ENCODE measurements at places on chromosomes 3 and 15.

DNA sequence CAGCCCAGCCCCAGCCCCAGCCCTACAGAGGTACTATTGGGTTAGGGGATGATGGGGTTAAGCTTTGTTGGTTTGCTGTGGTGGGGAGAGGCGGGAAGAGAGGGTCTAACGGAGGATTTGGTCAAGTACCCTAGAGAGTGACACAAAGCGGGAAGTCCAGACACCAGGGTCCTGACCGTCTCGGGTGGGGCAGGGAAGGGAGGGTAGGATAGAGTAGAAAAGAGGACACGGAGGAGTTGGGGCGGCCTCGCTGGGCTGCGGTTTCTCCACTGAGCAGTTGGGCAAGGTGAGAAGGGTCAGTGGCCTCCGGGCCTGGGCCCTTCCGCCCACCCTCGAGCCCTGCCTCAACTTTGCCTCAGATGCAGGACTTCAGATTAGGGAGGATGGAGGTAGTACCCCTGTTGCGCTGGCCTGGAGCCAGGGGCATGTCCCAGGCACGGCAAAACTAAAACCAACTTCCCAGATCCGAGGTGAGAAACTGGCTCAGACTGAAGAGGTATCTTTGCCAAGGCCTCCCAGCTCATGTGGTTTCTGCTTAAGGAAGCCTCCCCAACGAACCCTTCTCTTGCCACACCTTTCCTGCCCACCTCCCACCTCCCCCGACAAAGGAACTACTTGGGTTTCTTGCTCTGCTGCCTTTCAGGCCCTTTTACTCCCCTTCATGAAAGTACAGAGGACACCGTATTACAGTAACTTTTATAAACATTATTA is 551 bp downstream of the PML start:
- no peak for DNase-seq

GRCh38 chr3:152266221-152266995 is 2.3 kb upstream of the MBNL1 start:
- DNase-seq = no peak

- DNase-seq = peak; percentile 87
These were observed 89.0 kb upstream of the FGF12 start for GRCh38 chr3:192816351-192816750.

GRCh38 chr3:67901681-67902080 is 247.3 kb upstream of the SUCLG2 start:
- no peak for DNase-seq

DNA sequence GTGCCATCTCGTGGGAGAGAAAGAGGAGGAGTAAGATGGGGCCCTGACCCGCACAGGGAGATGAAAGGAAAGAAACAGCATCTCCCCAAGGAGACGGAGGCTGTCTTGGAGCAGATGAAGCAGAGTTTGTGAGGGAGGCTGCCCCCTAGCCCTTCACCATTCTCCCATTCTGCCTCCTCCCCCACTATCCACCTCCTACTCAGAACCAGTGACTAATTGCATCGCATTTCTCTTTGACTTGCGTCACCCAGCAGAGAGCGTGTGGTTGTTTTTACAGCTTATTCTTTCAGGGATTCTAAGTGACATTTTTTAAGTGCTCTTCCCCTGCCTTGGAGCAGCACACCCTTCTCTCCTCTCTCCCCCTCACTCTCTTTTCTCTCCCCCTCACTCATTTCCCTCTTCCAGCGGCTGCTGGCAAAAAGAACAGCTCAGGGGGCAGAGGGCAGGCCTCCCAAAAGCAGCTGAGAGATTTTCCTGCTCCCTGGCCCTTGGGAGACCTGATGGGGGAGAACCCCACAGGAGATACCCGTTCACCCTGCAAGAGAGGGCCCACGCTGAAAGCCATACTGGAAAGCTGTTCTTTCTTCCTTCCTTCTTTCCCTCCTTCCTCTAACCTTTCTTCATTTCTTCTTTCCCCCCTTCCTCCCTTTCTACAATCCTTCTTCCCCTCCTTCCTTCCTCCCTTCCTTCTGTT is 91.8 kb downstream of the MRPL46 start:
- DNase-seq = no peak

DNA sequence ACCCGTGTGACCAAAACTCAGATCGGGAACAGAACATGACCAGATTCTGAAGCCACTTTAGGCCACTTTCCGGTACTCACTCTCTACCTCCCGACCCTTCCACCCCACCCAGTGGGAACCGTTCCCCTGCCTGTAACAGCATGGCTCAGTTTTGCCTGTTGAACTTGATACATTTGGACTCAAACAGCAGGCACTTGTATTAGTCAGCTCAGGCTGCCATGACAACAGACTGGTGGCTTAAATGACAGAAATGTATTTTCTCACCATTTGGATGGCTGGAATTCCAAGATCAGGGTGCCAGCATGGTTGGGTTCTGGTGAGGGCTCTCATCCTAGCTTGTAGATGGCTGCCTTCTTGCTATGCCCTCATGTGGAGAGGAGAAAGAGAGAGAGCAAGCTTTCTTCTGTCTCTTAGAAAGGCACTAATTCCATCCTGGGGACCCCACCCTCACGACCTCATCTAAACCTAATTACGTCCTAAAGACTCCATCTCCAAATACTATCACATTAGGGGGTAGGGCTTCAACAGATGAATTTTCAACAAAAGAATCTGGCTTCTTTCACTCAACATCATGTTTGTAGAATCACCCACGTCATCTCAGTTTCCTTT is 9.3 kb upstream of the SSUH2 start:
- no peak for DNase-seq

- DNase-seq = no peak
These were observed 7.4 kb downstream of the SQOR start for GRCh38 chr15:45641999-45642932.

- no peak for DNase-seq
These were observed 53.9 kb upstream of the ZBED2 start for GRCh38 chr3:111648991-111649579.

DNA sequence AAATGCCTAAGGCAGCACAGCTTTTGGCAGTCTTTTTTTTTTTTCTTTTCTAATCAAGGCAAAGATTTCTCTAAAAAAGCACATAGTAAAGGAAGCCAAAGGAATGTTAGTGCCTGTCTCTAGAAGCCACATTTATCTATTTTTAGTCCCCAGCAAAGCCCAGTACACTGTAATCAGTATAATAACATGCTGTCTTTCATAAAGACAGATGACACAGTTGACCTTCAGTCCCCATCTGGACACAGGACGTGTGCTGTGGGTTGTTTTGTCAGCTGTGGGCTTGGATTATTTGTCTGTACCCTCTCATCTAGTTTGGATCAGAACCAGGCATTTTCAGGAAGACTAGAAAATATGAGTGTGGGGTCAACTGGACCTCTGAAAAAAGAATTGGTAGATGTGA is 110.4 kb upstream of the CTNNB1 start:
- no peak for DNase-seq

- no peak for DNase-seq
These were observed 23.1 kb upstream of the USP3 start for GRCh38 chr15:63481105-63481810.

GRCh38 chr15:60889491-60889890 is 339.6 kb downstream of the RORA start:
- no peak for DNase-seq

GRCh38 chr15:53588773-53589172 is 170.7 kb downstream of the WDR72 start:
- no peak for DNase-seq

DNA sequence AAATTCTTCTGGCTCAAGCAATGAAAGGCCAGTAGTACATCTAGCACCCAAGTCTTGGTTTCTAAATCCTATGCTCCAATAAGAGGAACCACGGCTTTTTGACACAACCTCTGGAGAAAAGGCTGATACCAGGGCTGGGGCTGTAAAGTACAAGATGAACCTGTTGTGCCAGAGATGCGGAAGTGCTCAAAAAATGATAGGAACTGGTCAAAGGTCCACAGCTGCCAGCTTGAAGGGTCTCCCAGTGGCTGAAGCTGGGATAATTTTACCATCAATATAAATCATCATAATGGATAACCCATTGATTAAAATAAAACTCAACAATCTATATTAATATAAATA is 558 bp upstream of the NCEH1 start:
- DNase-seq = no peak

- no peak for DNase-seq
These were observed 2.5 kb upstream of the GATA2 start for GRCh38 chr3:128495435-128495970.

DNA sequence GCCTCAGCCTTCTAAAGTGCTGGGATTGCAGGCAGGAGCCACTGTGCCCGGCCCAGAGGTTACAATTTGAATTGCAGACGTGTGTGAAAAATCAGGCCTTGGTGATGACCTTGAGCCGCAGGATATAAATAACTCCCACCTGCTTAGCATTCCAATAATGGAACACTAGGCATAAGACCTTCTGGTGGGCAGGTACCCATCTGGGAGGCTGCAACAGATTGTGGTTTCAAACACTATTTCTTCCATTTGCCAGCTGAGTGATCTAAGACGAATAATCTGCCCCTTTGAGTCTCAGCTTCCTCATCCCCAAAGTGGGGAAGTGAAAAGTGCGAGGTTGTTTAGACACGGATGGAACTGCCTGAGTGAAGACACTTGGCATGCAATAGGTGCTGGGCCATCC is 47.7 kb upstream of the HERC1 start:
- DNase-seq = no peak

DNA sequence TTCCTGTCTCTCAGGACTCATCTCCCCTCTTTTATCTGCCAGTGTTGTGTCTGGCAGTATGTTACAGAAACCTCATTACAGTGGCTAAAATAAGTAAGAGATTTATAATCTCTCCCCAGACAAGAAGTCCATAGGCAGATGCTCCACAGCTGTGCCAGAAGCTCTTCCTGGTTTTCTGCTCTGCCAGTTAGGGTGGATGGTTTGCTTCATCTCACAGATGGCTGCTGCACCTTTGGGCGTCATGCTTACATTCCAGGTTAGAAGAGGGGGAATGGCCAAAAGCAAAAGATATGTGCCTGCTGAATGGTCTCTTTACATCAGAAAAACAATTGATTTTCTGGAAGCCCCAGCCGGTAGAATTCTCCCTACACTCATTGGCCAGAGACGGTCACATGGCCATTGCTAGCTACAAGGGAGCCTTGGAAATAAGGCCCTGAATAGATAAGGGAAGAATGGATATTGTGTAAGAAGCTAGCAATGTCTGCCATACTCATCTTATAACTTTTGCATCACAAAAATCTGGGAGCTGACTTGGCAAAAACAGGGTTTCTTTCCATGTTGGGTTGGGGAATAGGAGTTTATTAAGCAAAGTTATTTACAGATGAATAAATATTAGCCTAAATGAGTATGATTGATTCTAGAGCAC is 91.1 kb downstream of the PDCD6IP start:
- no peak for DNase-seq

GRCh38 chr15:69592954-69593353 is 140.3 kb downstream of the RPLP1 start:
- DNase-seq = peak; percentile 36

- DNase-seq = no peak
These were observed 4.4 kb upstream of the FOXP1 start for GRCh38 chr3:71587958-71588357.

DNA sequence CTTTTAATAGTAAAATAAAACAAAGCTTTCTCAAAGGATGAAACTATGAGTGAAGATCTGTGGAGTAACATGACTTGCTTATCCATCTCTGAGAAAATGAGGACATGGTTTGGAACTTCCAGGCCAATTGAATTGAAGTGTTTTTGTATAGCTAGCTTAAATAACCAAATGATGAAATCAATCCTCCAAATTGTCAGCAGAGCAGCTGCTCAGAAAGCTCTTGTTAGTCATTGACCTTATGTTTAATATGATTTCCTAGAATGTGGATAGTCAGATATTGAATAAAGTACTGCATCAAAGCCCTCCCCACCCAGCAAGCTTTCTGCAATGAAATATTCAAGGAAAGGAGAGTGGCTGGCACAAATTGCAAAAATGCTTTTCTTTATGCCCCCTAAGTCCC is 437.2 kb downstream of the MFSD1 start:
- DNase-seq = no peak

GRCh38 chr15:80838666-80839065 is 59.5 kb downstream of the CEMIP start:
- DNase-seq = no peak

DNA sequence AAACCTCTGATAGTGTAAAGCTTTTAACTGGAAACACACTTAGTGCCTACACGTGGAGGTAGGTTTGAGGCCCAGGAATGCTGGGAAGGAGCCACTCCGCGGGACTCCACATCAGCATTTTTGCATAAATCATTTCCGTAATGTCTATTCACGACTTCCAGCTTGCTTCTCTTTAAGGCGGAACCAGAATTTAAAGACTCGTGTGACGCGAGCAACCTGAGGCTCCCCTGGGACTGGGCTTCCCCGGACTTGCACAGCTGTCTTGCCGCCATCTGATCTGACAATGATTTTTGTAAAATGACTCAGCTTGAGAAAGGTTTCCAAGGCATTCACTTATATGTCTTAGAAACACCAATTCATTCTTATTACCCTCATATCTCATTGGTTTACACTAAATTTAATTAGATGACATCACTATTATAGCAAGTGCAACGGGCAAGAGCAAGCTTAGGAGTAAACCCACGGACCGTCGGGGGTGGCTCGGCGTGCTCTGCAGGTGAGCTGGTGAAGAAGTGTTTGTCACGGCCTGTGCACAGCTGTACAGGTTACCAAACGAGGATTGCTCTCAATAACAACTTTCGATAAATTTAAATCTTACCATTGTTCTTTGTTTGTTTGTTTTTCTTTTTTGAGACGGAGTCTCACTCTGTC is 95.2 kb downstream of the CHSY1 start:
- DNase-seq = no peak

DNA sequence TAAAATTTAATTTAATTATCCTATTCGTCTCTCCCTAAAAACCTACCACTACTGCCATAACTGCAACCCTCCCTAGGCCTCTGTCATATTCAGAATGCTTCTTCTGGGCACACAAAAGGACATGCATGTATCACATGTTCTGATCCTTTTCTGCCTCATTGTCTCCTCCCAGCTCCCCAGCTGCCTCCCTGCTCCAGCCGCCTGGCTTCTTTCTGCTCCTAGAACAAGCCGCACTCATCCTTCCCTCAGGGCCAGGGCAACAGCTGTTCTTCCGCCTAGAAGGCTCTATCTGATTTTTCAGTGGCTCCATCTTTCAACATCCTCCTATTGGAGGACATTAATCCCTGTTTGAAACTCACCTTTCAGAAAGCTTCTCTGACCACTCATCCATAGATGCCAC is 38.6 kb downstream of the TMED3 start:
- no peak for DNase-seq

DNA sequence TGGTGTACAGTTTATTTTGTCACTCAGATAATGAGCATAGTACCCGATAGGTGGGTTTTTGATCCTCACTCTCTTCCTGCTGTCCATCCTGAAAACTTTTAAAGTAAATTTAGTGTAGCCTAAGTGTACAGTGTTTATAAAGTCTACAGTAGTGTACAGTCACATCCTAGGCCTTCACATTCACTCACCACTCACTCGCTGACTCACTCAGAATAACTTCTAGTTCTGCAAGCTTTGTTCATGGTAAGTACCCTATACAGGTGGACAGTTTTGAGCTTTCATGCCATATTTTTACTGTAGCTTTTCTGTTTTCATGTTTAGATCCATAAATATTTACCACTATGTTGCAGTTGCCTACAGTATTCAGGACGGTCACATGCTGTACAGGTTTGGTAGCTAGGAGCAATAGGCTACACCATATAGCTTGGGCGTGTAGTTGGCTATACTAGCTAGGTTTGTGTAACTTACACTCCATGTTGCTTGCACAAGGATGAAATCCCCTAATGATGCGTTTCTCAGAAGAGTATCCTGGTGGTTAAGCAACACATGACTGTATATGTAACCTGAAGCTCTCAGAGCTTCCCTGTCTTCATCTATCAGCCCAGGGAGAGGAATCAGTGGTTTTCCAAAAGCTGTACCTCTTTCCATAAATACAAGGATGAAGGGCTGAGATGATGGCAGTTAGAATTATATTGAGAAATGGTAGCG is 87.6 kb upstream of the SLC25A26 start:
- no peak for DNase-seq

- no peak for DNase-seq
These were observed 29.7 kb downstream of the LRCH3 start for GRCh38 chr3:197820550-197821335.

All from NCI-H1092 treated with DMSO at 0.1 percent for 48 hours (cell line).